Activated CD4-positive, alpha-beta T cell treated with anti-CD3 and anti-CD28 coated beads, Interleukin-2, Interleukin-4, amounts not matched to agents 100 ng/mL and 50 ng/mL, durations not matched to agents 16 hours and 8 hours (primary cell): ENCODE measurements at places on chromosomes 13 and 19.

DNA sequence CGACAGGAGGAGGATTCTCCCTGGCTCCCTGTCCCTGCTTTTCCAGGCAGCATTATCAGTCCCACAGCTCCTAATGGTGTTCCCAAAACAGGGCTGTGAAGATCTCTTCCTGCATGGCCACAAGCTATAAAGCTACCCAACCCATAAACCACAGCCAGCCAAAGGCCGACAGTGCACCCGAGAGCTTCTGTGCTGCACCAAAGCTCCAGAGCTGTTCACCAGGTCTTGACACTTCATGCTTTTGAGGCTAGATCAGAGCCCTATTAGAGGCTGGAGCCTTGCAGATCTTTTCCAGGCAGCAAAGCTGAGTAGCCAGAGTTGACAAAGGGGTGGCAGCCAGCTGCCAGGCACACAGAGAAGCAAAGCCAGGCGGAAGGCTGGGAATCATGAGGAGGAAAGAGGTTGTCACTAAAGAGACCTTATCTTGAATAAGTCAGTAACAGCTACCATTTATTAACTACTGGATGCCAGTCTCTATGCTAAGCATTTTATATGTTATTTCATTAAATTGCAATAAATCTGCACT lies 180.4 kb downstream of the KATNAL1 start:
- no peak for DNase-seq

- no peak for DNase-seq
These were observed 3.6 kb downstream of the ACTN4 start for GRCh38 chr19:38650911-38651584.

DNA sequence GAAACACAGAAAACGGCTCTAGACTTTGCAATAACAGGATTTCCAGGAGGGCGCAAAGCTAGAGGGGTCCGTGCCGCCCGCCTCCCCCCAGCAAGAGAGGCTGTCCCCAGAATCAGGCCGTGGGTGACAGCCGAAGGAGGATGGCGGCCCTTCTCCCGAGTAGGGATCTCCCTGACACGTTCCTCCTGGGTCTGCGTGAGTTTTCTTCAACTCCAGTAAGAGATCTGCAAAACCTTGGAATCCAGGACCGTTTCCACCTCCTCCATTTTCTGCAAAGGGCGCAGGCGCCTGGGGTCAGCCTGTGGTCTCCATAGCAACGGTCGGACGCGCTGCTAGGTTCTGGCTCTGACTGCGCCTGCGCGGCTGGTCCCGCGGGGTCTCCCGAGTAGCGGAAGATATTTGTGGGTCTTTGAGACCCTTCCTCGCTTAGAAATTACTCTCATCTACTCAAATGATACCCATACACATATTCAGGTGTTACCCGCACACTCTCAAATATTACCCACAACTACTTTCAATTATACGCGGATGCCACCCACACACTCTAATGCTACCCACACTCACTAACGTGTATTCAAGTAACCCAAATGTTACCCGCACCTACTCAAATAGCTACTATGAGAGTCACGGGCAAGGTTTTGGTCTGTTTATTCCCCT lies 2.1 kb downstream of the PNMA8C start:
- DNase-seq: peak; percentile 47

GRCh38 chr19:54137699-54138488 lies at the start of gene CNOT3:
TSS of gene CNOT3 (plus strand) at chr19:54137762. CDS start at chr19:54142979, 5,217 bp downstream.
- no peak for DNase-seq

DNA sequence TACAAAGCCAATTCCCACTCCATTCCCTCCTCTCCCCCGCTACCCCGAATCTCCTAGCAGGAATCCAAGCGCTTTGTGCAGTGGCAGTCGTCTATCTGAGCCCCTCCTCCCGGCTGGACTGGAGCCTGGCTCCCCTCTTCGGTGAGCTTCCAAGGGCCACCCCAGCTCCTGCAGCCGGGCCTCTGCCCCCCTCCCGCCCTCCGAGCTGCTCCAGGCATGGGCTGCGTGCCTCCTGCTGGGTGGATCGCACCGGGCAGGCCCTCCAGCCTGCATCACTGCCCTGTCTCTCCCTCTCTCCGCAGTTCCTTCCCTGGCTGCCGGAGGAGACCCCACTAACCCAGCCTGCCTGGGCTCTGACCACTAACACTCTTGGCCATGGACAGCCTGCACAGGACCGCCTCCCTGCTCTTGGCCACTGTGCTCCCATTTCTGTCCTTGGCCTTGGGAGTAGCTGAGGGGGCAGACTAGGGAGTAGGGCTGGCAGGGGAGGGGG lies 12.9 kb upstream of the LENG8 start:
- no peak for DNase-seq

DNA sequence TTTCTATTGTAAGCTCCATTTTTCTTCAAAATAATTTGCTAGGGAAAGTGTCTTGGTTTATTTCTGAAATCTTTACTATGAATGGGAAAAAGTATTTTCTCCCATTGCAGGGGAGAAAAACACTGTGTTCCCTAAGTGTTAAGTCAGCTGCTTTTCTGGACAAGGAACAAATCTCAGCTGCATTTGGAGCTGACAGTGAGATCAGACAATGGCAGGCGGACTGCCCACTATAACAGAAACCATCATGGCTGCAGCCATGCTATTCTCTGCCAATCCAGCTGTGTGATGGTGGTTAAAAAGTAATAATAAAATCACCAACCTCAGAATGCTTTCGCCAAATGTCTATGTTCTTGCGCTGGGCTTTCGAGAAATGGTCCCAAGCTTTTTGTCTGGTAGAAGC lies 302.7 kb downstream of the DNAJC15 start:
- no peak for DNase-seq

DNA sequence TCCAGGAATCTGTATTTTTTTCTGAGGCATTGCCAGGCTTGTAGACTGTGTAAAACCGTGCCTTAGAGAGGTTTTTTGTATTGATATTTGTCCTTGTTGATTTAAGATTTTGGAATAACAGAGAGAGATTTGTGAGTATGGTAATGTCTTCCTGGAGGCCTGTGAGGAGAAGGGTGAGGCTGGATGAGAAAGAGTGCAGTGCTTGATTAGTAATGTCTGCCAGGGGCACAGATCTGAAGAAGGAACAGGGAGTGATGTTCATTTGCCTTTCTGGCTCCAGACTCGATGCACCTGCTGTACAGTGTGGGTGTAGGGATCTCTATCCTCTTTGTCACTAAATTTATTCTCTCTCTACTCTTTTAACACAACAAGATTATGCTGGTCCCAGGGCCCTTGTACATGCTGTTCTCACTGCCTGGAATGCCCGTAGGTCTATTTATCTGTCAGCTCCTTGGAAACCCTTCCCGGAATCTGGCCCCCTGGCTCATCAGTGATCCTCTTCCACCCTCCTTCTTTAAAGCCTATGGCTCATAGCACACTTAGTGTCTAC lies 4.2 kb downstream of the FIZ1 start:
- DNase-seq: no peak

- no peak for DNase-seq
These were observed 231.7 kb downstream of the GGACT start for GRCh38 chr13:100356889-100357288.

DNA sequence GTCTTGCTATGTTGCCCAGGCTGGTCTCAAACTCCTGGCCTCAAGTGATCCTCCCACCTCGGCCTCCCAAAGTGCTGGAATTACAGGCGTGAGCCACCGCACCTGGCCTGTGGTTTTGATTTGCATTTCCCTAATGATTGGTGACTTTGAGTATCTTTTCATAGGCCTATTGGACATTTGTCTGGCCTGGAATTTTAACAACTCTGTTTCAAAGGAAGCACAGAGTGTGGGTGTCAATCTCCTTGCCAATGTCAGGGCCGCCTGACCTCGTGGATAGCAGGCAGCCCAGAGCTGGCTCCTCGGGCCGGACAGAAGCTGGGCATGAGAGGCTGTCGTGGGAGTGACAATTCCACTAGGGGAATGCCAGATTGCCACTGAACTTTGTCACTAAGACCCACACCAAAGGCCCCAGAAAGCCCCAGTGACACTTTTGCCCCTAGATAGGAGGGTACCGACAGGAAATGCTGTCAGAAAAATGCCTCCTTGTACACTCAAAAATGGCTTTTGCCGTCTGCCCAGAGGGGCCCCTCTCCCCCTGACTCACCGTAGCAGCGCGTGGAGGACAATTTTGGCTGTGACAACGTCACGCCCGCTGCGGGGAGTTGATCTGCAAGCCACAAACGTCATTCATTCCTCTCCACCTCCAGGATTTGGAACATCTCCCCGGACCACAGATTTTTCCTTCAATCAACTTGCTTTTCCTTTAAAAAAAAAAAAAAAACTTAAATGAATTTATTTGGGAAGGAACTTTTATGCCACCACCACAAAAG lies 11.7 kb upstream of the ADGRE5 start:
- peak; percentile 90 for DNase-seq

DNA sequence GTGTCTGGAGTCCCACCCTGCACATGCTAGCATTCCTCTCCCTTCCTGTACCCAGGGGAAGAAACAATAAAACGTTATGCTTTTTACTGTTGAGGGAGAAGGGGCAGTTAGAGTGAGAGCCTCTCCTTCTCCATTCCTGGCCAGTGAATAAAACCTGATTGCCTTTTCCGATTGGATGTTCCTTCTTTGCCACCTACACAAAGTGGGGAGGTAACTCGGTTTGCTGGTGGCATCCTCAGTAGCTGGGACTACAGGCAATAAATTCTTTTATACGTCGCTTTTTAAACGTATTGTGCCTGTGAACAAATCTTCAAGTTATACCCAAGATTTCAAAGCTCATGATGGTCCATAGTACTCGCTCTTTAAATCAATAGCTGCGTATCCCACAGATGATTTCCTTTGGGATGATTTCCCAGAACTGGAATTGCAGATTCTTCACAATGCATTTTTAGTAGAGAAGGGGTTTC lies 660 bp upstream of the MVB12A start:
- DNase-seq: no peak

- DNase-seq: no peak
These were observed 5.8 kb downstream of the CD320 start for GRCh38 chr19:8302357-8302691.

DNA sequence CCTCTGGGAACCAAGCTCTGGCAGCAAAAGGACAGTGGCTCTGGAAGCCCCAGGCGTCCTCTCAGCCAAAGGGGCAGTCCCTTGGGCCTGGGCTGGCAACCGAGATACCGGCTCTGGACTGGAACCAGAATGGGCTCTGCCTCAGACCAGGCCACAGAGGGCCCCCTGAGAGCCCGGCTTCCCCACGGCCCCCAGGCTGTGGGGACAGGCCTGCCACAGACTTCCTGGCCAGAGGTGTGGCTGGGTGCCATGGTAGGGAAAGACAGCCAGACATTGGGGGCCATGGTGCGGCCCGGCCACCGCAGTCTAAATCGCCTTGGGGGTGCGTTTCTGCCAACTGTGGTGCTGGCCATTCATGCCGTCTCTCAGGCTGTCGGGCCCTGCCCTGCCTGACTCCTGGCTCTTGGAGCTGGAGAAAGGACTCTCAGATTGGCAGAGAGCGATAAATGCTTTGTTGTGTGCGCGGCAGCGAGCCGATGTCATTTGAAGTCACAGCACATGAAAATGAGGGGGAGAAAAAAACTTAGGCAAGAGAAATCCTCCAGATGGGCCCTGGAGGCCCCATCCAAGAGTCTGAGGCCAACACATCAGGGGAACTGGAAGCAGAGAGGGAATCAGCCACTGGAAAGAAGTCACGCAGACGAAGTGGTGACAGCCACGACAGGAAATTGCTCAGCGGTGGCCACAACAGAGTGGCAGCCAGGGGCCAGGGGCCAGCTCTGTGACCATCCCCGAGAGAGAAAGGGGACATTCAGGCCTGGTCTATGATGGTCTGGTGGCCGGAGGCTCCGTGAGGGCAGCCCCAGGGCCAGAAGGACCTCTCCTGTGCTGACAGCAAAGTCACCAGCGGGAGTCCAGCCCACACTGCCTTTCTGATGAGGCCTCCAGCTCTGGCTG lies 26.5 kb downstream of the SH3GL1 start:
- DNase-seq: no peak

GRCh38 chr19:3572855-3573161 lies at the start of gene HMG20B:
TSS of gene HMG20B (plus strand) at chr19:3572944. CDS start at chr19:3573310, 366 bp downstream.
- no peak for DNase-seq

DNA sequence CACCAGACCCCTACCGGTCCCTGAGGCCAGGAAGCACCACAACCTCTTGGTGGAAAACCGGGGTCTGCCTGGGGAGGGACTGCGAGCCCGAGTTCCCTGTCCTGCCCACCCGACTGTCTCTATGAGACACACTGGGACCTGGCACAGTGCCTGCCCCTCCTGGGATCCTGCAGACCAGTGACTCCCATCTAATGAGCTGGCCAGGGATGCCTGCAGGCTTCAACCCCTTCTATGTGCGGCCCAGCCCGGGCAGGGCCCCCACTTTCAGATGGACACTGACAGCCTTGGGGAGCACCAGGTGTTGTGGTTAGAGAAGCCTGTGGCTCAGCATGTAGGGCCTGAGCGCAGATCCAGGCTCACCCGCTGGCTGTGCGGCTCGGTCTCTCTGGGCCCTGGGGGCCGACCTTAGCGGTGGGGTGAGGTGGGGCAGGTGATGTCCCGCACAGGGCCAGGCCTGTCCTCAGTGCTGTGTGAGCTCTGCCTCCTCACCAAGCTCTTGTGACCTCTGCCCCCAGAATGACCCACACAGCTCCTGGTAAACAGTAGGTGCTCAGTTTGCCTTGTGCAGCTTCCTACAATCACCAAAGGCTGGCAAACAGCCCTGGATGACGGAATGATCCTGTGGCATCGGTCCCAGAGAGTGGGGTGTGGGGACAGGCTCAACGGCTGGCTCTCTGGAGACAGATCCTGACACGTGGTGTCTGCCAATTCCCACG lies 17.9 kb upstream of the CACTIN start:
- DNase-seq: no peak

- DNase-seq: no peak
These were observed 12.8 kb downstream of the ZNF546 start for GRCh38 chr19:40009674-40010073.

- no peak for DNase-seq
These were observed 284.4 kb downstream of the NDFIP2 start for GRCh38 chr13:79765331-79765730.

DNA sequence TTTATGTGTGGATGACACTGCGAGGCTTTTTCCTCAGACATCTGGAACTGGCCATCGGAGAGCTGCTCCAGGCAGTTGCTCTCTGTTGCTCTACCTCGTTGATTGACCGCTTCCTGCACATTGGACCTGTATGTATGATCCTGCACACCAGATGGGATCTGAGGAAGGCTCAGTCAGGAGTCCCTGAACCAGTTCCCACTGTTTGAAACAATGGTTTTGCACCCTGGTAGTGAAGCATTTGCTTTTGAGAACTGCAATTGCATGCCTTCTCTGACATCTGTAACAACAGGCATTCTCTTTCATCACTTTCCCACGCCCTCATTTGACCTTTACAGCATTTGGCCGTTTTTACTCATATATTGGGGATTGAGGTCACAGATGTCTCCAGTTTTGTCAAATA lies 61.1 kb upstream of the NPAS1 start:
- peak; percentile 52 for DNase-seq

DNA sequence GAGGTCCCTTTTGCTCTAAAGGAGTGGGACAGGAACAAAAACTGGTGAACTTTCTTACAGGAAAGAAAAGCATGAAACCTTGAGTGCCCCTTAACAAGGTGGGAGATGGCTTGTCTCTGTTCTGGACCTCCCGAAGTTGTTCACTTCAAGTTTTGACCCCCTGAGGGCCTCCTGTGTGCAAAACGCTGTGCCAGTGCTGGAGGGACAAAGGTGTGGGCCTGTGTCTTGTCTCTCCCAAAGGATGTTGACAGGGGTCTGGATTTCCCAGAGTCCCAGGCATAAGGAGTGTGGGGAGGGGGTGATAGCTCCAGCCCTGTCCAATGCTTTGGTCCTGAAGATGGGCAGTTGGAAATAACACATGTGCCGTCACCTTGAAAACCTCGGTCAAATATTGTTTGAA lies 6.5 kb downstream of the ZNF536 start:
- DNase-seq: no peak
